ENCODE measurements at places on chromosomes 1 and 21.

- DNase-seq = no peak
These were observed 68.1 kb downstream of the PPP1R12B start for GRCh38 chr1:202416641-202417040.

DNA sequence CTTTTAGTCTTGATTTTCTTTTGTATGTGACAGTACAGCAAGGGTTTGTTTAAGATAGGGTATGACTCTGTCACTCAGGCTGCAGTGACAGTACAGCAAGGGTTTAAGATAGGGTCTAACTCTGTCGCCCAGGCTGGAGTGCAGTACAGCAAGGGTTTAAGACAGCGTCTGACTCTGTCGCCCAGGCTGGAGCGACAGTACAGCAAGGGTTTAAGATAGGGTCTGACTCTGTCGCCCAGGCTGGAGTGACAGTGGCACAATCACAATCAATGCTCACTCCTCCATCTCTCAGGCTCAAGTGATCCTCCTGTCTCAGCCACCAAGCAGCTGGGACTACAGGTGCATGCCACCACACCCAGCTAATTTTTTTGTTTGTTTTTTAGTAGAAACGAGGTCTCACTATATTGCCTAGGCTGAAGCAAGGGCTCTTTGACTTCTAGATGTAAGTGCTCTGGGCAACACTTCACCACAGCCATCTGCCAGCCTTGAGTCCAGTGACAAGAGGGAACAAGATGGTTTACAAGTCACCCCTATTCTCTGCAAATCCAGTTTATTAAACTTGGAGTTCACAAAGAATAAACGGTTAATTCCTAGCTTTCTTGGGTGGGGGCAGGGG lies 965 bp upstream of the SH2D5 start:
- DNase-seq = no peak

GRCh38 chr1:180609643-180610555 lies 21.9 kb upstream of the XPR1 start:
- DNase-seq = no peak

DNA sequence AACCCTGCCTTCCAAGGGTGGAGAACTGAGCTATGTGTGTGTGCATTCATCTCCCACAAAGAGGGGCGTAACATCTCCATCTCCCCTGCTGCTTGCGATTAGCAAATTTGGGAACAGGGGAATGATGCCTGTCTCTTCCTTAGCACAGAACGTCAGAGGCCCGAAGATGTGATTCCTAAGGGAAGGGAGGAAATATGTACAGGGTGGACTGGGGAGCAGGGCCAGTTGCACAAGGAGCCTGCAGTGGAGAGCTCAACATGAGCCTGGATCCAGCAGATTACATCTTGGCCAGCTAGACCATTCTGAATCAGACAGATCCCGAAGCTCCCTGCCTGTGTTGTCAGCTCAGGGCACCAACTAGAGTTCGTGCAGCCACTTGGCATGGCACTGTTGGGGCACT lies 118.1 kb downstream of the NGF start:
- DNase-seq = no peak

GRCh38 chr1:27368869-27369582 lies 2.3 kb upstream of the MAP3K6 start:
- no peak for DNase-seq

DNA sequence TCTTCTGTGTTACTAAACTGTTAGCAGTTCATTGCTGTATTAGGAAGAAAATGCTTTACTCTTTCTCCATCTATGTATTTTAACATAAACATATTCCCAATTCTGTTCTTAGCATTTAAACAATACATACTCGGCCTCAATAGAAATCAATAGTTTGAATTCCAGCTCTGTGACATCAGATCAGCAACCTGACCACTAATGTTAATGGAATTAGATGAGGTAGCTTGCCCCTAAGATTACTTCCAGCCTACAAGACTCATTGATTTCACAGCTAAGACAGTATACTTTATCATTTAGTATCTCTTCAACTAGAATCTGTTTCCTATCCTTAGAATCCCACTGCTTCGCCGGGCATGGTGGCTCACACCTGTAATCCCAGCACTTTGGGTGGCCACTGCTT lies 38.9 kb downstream of the EPRS1 start:
- DNase-seq = no peak

DNA sequence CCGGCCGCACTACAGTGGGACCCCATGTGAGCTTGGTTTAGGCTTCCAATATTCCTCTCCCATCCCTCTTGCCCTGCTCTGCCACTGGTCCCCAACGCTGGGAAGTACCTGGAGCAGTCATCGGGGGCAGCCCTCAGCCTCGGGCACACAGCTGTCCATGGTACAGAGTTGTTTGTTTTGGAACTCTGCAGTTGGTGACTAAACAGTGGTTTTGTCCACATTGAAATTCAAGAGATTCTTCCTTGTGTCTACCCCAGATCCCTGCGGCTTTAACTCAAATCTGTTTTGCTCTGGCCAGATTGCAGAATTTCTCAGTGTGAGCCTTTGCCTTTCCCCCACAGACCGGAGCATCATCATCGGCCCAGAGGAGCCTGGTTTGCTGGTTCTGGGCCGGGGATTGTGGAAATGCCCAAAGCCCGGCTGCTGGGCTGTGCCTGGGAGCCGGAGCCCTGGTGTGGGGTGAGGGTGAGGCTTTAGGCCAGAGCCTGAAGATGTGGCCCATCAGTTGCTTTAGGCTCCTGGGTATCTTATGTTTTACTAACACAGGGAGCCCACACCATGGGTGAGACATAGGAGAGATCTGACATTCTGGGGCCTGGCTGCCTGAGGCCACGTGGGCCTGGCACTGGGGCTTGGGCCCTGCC lies 93.2 kb downstream of the ARHGEF10L start:
- DNase-seq = no peak

- DNase-seq = peak; percentile 66
These were observed at the start of gene TSNAX for GRCh38 chr1:231528172-231529029. Gene TSNAX, plus strand, starts transcription at chr1:231528669. Its CDS starts 142 bp downstream, at chr1:231528811.

DNA sequence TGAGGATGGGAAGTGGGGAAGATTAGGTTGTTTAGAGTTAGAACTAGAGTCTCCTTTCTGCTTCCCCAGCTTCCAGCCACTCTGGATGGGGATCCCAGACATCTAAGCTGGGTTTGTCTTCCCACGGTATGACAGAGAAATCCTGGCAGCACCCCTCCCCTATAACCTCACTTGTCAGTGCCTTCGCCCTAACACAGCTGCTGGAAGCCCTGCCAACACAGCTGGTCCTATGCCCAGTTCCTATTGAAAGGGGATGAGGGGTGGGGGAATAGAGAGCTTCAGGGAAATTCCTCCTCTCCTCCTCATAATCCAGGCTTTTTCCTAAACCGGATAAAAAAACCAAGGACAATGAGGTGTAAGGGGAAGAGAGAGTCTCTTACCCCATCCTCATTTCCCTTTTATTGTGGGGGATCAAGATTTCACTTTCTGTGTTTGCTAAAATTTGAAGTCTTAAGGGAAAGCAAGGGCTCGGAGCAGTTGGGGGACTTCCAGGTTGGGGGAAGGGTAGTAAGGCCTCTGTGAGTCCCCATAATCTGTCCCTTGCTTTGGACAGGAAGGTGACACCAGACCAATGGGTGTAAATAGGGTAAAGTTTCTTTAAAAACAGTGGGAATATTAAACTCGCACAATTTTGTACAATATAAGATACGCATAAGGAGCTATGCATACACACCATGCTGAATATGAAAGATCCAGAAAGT lies 590 bp downstream of the TMOD4 start:
- no peak for DNase-seq

DNA sequence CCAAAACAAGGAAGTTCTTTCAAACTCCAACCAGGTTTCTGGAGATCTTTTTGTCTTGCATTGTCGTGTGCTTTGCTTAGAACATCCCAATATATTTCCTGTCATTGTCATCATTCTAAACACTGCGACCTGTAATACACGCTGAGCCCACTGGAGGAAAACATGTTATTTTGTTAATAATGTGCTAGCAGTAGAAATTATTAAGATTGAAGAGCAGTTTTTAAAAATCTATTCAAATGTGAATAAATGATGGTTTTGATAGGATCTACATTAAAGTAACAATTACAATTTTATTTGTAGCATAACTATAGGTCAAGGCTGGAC lies 268.5 kb downstream of the PTPRC start:
- DNase-seq = no peak

DNA sequence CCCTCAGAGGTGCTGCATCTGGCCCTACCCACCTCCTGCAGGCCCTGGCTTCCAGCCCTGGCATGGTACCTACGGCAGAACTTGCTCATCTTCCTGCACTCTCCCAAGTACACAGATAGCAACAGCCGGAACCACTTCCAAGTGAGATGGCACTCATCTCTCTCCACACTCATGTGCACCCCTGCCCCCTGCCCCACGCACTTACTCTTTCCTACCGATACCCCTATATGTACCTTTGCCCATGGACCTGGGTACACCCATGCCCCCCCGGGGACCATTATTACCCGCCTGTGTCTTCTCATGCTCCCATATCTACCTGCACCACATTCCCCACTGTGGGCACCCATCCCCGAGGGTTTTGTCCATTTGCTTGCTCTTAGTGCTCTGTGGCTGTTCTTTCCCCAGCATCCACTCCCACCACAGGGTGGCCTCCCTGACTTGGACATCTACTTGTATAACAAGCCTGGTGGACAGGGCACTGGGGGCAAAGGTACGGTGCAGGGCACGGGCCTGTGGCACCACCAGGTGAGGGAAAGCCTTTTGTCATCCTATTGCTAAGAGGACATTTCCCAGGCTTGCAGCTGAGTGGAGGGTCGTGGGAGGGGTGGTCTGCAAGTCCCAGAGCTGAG lies 14.7 kb downstream of the HYI start:
- DNase-seq = no peak

- no peak for DNase-seq
These were observed 27.2 kb upstream of the COL24A1 start for GRCh38 chr1:86183810-86184209.

GRCh38 chr21:46503922-46504550 lies 45.3 kb downstream of the DIP2A start:
- DNase-seq = no peak

GRCh38 chr1:200738949-200739651 lies 407 bp downstream of the CAMSAP2 start:
- peak; percentile 68 for DNase-seq

DNA sequence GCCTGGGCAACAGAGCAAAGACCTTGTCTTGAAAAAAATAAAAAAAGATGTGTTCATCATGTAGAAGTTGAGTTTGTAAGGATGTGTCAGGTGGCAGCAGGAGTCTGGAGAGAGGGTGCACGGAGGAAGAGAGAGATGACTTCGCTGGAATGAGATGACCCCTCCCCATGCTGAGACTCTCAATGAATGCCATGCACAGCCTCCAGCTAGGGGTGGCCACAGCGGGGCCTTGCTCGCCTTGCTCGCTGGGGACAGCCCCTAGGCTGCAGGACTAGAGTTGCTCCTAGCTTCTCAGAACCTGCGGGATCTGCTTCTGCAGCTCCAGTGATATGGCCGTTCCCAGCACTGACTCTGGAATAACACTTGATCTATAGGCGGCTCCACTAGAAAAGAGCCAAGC lies 6.6 kb upstream of the C2CD2 start:
- DNase-seq = no peak

DNA sequence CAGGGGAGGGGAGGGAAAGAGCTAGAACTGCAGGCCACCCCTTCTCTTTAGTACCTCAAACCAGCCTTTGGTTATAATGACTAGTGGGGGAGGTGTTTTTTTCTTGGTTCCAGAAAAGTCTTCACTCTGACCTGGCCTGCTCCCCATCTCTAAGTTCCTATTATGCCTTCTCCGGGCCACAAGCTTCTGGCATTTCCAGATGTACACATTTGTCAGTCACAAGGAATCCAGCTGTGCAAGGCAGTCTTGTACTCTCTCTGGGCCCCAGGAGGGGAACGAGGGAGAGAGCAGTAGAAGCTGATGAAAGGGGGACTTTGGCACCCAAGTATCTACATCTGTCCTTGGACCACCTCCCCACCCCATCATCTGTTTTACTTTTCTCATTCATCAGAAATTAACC lies 2.7 kb upstream of the FALEC start:
- DNase-seq = no peak

GRCh38 chr1:84873366-84873765 lies 19.6 kb downstream of the LPAR3 start:
- DNase-seq = no peak

DNA sequence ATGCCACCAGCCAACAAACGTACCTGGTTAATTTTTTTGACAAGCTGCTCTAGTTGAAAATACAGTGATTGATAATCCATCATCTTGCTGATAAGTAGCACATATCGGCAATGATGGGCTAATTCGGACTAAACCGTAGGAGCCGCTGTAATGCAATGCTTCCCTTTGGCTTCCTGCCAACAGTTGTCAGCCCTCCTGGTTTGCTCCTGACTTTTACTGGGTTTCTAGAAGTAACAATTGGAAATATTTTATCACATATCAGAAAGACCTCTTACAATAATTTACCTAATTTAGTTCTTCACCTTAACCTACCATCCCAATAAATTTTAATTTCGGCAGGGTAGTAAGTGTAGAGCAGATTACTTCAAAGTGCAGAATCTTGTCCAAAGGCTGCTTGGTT lies 148.5 kb downstream of the DHRS3 start:
- no peak for DNase-seq

- no peak for DNase-seq
These were observed 114.9 kb upstream of the HIVEP3 start for GRCh38 chr1:42033629-42034028.

- no peak for DNase-seq
These were observed 34.5 kb downstream of the ERO1B start for GRCh38 chr1:236247286-236247685.

DNA sequence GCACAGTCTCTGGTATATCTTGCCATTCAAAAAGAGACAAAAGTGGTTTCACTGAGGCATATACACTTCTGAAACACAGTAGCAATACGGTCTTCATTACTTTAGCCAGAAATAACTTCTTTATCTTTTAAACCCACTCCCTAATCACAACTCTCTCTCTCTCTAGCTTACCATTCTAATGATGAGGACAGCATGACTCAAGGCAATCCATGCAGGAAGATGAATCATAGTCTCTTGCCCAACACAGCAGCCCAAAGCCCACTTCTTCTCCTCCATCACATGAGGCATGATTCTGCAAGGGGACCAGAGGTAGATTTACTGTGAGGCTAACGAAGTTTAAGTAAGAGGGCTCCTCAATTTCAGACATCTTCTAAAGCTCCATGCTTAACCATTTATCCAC lies 285.0 kb upstream of the NR5A2 start:
- DNase-seq = no peak

DNA sequence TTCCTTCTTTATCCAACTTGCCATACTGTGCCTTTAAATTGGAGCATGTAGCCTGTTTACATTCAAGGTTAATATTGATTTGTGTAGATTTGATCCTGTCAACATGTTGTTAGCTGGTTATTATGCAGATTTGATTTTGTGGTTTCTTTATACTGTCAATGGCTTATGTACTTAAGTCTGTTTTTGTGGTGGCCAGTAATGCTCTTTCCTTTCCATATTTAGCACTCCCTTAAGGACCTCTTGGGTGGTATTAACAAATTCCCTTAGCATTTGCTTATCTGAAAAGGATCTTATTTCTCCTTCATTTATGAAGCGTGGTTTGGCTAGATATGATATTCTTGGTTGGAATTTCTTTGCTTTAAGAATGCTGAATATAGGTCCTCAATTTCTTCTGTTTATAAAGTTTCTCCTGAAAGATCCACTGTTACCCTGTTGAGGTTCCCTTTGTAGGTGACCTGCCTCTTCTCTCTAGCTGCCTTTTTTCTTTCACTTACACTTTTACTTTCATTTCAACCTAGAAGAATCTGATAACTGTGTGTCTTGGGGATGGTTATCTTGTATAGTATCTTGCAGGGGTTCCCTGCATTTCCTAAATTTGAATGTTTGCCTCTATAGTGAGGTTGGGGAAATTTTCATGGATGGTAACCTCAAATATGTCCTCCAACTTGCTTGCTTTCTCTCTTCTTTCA lies 86.9 kb upstream of the NEGR1 start:
- DNase-seq = no peak

- DNase-seq = no peak
These were observed 17.6 kb upstream of the CCT8 start for GRCh38 chr21:29091033-29091432.
